T-helper 1 cell (primary cell): ENCODE measurements at places on chromosomes 1 and 21.

DNA sequence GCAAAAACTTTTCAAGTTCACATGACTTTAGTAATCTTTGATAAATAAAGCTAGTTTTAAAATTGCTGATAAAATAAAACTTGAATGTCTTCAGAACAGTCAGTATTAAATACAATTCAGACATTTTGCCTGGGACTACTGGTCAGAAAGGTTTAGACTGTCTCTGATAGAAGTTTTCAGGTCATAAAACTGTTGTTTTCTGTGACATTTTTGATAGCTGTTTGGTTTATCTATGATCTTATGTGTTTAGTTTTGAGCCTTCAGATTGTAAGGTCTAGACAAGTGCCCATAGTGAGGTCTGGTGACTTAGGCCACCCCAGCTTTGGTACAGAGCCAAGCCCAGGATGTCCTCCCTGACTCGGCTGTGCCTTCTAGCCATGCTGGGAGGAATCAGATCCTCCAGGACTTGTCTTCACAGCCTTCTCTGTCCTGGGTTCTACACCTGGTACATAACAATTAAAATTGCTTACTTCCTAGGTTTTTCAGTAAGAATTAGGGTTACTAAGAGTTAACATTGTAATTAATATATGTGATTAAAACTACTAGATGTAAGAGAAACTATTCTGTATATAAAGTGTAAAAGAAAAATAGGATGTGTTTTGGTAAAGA lies 15.1 kb upstream of the DNAH14 start:
- no peak for DNase-seq

- DNase-seq = no peak
Measured at GRCh38 chr1:161840363-161840762, 74.2 kb downstream of the ATF6 start.

DNA sequence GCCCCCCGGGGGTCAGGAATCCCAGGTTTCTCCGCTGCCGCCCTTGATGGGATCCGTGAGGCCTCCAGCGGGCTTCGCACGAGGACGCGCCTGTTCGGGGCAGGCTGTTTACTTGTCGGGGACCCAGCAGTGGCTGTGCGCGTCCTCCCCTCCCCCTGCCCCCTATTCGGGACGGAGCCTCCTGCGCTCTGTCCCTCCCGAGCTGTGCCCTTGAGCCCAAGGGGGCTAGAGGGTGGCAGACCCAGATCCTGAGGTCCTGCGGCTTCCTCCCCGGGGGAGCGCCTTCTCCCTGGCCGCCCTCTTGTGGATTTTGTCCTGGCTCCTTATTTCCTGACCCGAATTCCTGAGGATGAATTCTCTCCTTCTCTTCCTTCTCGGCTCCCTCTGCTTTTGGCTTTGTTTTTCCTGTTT lies 38.4 kb downstream of the PIK3CD start:
- no peak for DNase-seq

- no peak for DNase-seq
Measured at GRCh38 chr1:235051521-235051920, 77.1 kb downstream of the TOMM20 start.

GRCh38 chr1:226736908-226737818 lies 1.9 kb downstream of the ITPKB start:
- peak; percentile 53 for DNase-seq

- no peak for DNase-seq
Measured at GRCh38 chr1:7755448-7755847, 15.6 kb upstream of the VAMP3 start.

DNA sequence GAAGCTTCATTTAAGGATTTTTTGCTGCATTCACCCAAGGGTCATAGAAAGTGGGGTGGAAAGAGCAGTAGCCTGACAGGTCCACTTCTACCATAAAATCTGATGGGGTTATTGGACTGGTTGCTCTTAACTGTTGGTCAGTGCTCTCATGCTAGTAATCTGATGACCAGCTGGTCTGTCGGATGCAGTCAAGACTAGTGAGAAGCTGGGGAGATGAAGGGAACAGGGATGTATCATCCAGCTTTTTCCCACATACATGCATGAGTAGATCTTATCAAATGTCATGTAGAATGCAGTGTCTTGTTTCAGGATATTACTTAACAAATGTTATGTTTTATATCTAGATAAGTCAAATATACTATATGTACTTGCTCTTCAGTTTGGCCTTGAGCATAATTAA lies 11.1 kb downstream of the ATP1B1 start:
- DNase-seq = no peak

DNA sequence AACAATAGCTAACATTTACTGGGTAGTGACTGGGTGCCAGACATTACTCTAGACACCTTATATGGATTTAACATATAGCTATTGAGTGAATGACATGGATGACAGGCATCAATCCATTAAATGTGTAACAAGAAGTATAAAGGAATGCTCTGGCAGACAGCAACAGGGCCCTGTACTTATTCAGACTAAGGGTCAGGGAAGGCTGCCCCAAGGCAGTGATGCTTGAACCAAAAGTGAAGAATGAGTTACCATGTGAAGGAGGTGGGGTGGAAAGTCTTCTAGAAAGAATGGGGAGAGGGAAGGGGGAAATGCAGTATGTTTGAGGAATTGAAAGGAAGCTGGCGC lies 8.3 kb upstream of the PTPRF start:
- DNase-seq = no peak

DNA sequence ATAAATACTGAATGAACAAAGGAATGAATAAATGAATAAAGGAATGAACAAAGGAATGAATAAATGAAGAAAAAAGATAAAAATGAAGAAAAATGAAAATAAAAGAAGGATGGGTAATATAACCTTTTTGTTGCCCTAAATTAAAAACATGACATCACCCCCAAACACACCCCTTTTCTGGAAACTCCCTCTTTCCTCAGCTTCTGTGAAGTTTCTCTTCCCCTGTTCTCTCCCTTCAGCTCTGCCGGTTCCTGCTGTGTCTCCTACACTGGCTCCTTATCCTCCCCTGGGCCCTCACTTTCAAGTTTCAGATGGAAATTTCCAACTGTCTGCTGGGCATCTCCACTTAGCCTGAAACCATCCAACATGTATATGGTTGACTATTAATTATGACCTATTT lies 37.9 kb downstream of the RAB3B start:
- no peak for DNase-seq

DNA sequence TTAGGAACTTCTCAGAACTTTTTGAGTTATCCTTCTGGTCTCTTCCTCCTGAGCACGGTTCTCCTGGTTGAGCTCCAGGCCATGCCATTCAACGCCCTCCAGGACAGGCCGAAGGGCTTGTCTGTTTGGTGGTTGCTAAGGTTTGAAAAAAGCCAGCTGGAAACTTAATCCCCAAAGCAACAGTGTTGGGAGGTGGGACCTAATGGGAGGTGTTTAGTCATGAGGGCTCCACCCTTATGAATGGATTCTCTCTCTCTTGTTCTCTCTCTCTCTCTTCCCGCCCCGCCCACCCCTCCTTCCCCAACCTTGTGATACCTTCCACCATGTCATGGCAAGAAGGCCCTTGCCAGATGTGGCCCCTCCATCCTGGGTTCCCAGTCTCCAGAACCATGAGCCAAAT lies 829 bp downstream of the KCNE1 start:
- DNase-seq = no peak

DNA sequence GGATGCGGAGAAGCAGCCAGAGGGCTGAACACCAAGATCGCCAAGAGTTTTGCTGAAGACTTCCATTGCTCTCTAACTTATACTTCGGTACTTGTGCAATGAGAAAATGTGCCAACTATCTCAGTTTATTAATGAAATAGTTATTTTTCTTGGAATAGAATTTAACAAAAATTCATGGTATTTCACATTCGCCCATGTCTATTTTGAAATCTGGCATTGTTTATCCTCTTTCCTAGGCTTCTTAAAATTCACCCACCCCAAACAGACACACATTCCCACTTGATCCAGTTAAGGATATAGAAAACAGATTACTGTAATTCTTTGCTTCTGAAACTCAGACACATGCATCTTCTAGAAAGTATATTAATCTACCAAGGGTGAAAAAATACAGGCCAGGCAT lies 56.3 kb upstream of the ADAMTS5 start:
- no peak for DNase-seq

- DNase-seq = no peak
Measured at GRCh38 chr1:6861075-6861724, 75.9 kb downstream of the CAMTA1 start.

DNA sequence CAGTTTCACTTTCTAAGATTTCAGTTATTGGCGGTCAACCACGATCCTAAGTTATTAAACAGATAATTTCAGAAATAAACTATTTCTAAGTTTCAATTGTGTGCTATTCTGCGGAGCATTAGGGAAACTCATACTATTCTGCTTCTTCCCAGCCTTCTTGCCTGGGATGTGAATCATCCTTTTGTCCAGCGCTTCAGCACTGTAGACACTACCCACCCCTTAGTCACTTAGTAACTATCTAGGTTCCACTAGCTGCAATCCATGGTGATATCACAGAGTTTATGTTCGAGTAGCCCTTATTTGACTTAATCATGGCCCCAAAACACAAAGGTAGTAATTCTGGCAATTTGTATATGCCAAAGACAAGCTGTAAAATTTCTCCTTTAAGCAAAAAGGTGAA lies 279.9 kb upstream of the ADAMTS5 start:
- DNase-seq = no peak

- DNase-seq = no peak
Measured at GRCh38 chr1:162003830-162004215, 19.8 kb downstream of the OLFML2B start.

DNA sequence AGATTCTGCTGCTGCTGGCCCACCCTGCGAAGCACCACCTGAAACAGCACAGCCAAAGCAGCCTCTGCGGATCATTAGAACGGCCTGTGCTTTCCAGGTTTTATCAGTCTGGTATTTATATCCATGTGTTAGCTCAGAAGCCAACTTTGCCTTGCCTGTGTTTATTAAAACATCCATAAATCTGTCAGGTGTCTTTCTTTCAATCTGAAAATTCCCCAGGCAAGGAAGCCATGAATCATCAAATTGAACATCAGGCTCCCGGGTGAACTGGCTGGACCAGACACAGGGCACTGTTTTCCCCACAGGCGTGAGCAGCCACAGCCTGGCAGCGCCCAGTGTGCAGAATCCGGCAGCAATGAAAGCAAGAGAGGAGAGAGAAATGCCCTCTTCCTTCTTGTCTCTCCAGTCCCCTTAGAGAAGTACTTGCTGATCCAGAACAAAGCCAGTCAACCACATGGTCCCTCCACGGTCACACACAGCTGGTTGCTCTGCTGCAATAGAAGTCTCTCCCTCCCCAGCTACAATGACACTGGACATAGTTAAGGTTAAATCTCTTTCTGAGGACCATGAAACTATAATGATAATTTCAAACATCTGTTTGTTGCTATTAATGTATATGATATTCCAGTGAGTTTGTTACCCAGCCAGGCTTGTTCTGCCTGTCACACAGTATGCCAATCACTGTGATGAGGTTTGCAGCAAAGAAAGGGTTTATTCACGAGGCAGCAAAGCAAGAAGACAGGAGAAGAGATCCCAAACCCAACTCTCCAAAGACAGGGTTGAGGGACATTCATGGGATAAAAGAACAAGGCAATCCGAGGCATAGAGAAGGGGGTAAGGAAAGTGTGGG lies 212.1 kb upstream of the FMN2 start:
- DNase-seq = no peak

DNA sequence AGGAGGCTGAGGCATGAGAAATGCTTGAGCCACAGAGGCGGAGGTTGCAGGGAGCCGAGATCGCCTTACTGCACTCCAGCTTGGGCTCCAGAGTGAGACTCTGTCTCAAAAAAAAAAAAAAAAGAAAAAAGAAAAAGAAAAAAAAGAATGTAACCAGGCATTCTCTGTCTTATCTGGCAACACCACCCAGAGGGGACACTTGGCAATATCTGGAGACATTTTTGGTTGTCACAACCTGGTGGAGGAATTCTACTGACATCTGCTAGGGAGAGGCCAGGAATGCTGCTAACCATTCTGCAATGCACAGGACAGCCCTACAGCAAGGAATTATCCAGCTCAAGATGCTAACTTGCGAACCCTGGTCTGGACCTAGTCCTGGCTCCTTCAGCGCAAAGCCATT lies 2.3 kb upstream of the CNR2 start:
- DNase-seq = no peak

DNA sequence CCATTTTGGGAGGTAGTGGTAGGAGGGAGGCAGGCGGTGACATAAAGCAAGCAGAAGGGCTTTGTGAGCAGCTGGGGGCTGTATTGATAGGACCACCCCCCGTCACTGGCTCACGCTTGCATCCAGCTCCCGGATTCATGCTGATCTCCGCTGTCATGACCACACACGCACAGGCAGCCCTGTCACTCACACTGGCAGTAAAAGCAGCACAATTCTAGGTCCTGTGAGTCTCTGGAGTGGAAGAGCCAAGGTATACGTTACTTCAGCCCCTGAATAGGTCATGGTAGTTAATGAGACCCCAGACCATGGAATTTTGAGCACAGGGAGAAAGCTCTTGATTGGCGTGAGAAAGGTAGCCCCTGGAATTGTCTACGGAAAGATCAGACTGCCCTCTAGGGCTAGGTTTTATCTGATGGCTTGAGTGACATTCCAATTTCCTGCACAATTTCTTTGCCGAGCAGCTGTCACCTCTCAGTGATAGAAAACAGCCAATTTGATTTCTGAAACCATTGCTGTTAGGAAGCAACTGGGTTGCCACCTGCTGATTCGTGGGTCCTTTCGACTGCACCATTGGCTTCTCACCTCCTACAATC lies 5.4 kb downstream of the OR2B11 start:
- DNase-seq = no peak

DNA sequence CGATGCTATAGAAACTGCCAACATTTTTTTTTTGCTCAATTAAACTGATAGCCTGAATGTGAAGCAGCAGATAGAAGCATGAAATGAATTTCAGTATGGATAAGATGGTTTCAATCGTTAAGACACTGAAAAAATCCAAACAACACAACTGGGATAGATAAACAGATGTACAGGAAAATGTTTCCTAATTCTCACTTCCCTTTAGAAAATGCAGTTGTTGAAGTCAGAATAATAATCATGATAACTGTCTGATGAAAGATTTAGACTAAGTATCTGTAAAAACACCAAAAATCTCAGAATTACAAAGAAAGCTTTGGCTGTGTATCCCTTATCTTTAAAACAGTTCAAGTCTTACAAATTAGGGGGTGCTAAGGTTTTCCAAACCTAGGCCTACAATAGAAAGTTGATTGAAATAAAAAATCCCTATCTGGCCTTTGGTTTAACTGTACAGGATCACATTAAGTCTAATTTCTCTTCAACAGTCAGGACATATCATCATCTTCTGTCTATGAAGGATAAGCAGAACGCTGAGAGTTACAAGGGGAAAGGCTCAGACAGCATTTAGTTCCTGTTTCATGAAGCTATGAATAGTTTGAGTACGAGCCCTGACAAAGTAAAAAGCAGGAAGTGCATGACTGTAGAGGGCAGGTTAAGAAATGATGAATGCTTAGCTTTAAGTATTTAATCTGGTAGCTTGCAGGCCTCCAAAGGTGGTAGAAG lies 203.2 kb downstream of the APP start:
- DNase-seq = no peak

- DNase-seq = no peak
Measured at GRCh38 chr1:81551946-81552345, 248.8 kb upstream of the ADGRL2 start.

GRCh38 chr1:88892357-88892877 lies 1.1 kb upstream of the GTF2B start:
- no peak for DNase-seq
